ENCODE measurements at places on chromosomes 5 and 9.

DNA sequence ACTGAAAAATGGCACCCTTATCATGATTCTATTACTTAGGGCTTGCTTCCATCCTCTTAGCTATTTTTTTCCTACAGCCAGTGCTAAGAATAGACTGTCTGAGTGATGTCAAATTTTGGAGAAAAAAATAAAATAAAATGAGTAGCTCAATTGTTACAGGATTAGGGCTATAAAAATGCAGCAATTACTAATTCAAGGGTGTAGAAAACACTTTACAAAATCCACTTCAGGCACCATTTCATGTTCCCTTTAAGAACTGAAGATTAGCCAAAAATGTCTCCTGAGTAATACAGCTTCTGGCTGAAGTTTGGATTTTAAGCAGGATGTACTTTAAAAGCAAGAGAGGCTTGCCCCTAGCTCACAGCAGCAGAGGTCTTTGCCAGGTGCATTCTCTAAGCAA is 240.5 kb upstream of the IRX1 start:
- DNase-seq = no peak

DNA sequence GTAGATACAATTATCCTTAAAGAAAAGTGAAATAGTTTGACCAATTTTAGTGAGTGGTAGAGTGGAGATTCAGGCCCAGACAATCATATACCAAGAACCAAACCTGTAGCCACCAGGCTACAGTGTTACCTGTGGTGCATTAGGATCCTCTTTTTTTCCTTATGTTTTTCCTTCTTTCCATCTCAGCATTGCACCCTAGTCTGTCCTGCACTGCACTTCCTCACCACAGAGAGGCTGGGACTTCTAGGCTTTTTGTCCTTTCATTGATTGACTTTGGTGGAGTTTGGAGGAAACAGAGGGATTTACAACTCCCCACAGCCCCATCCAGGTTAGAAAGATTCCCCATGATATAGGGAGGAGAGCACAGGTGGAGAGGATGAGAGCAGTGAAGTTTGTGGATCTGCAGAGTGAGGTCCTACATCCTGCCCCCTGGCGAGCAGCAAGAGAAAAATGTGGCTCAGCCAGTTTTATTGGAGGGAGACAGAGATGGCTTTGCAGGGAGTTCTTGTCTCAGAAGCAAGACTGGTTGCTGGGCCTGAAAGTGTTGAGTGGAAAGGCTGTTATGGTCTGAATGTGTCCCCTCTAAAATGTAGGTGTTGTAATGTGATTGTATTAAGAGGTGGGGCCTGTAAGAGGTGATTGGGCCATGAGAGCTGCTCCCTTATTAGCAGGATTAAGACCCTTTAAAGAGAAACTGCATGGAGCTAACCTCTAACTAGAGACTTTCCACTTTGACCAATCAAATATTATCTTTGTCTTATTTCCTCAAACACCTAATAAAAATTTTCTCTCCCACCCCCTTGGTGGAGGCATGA is 36.2 kb downstream of the KIF4B start:
- no peak for DNase-seq

DNA sequence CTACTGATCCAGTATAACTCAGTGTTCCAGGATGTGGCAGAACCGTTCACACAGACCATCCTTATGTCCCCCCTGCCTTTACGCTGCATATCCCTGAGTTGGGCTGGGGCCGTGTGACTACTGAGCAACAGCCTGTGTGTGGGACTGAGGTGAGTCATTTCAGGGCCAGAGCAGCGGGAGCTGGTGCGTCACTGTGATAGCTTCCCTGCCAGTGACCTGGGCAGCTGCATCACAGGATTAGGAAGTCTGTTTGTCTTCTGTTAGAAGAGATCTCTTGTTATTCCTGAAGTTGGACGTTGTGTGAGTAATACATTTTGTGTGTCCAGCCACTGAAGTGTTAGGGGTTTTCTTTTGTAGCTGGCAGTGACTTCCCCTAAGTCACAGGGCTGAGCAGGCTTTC is 35.6 kb downstream of the TPPP start:
- DNase-seq = no peak

- DNase-seq = no peak
These were observed 29.6 kb upstream of the DTWD2 start for GRCh38 chr5:119017994-119018393.

DNA sequence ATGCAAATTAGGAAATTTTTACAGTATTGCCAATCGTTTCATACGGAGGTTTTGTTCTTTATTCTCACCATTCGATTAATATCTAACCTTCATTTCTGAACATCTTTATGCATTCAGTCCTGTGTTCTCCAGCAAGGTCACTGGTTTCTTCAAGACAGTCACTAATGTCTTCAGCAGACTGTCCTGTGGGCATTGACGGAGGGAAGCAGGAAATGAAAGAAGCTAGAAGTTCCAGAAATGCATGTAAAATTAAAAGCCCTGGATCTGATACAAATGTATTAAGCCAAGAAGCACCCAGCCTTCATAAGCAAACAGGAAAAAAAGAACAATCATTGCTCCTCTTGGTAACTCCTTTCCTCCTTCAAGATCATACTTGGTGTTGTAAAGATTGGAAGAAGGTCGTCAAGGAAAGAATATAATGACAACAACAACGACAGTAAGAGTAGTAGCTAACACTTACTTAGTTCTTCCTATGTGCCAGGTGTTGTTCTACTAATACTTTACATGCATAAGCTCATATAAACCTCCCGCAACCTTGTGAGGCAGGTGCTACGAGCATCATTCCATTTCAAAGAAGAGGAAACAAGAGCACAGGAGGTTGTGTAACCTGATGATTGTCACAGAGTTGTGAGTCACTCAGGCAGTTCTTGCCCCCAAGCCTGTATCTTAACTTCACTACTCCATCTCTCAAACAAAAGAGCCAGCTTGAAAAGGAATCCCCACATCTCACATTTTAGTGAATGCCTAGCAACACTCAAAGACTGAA is 59.9 kb upstream of the CER1 start:
- DNase-seq = no peak

DNA sequence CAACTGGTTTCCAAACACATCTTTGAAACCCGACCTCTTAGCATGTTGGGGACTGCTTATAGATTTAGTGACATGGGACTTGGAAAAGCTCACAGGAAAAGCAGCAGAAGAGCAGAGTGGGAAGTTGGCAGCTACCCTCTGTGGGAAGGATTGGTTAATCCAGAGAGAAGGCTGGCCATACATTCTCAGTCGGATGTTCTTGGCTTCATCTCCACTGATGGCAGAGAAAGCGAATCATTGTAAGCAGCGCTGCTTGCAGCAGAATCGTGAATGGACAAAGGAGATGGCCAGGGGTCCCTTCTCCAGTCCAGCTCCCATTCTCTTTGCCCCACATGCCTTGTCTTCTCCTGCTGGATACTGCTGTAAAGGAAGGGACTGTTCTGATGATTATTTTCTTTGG is 62.7 kb downstream of the MEGF10 start:
- no peak for DNase-seq
